ENCODE measurements at places on chromosomes 11 and 22.

DNA sequence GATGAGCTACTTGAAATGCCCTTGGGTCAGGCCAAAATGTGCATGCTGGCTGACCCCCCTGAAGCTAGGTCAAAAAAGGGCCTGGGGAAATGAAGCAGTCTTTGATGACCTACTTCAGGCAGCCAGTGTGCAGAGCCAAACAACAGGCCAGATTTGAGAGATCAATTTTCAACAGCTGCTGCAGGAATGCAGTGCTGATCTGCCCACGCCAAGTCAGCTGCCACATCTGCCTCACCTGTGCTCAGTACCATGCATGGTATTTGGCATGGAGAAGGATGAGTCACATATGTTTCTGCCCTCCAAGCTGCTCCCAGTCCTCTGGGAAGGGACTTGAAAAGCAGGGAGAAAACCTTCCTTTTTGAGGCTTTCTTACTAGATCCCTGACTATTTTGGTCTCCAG, 35.8 kb downstream of the MTNR1B start:
- DNase-seq = no peak

DNA sequence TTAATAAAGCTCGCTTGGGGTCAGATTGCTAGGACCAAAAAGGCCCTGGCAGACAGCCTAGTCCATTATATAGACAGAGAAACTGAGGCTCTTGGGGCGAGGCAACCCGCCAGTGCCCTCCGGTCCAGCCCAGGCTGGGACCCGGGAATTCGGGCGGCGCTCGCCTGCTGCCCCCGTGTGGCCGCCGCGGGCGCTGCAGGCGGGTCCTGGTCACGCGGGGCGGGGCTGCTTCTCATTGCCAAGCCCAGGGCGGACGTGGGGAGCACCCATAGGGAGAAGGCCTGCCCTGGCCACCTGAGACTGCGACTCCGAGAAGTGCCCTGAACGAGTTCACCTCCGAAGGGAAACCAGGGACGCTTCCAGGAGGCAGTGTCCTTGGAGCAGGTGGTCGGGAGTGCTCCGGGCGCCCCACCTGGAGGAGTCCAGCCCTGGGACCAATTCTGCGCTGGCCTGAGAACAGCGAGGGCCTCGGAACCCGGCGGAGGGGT, 36.0 kb upstream of the CSNK1E start:
- DNase-seq = peak; percentile 87

DNA sequence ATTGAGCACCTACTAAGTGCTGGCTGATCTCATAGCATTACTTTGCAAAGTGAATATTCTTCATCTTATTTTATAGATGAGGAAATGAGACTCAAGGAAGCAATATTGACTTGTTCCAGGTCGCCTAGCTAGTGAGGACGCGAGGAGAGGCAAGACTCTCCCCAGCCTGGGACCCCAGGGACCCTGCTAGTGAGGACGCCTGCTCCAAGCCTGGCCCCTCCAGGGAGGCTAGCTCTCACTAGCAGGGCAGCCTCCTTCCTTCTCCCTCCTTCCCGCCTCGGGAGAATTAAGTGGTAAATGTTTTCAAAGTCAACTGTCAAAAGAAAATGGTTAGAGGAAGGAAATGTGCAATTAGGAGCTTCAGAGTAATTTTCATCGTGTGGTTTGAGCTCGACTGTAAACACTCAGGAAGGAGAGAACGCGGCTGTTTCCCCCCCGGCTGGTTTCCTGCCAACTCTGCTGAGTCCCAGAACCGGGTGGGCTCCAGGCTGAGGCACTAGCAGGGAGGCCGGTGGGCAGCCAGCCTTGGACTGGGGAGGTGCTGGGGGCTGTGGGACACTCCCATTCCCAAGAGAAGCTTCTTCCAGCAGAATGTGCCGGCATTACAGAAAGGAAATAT, 17.9 kb downstream of the MYEOV start:
- no peak for DNase-seq

GRCh38 chr11:40686765-40687164, 772.7 kb downstream of the LRRC4C start:
- no peak for DNase-seq

- DNase-seq = no peak
These were observed 496.2 kb upstream of the CCDC90B start for GRCh38 chr11:83782329-83782728.

GRCh38 chr11:35115688-35116030, 23.3 kb upstream of the CD44 start:
- no peak for DNase-seq

DNA sequence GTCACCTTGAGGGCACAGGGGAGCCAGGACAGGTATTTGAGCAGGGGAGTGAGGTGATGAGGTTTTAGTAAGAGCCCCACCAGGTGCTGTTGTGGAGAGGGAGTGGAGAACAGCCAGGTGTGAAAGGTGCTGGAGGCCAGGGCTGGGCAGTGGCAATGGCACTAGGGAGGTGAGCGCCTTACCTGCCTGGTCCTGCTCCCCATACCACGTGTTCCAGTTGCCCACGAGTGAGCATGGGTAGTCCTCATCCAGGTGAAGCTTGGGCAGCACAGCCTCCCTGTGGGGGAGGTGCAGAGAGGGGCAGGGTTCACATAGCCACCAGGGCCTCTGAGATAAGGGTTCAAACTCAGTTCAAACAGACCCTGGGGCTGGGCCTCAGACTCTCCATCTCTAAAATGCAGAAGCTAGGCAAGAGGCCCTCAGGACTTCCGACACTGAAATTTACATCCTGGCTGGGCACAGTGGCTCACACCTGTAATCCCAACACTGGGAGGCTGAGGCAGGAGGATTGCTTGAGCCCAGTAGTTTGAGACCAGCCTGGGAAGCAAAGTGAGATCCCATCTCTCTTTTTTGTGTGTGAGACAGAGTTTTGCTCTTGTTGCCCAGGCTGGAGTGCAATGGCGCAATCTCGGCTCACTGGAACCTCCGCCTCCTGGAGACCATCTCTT, 11.8 kb downstream of the NIPSNAP1 start:
- DNase-seq = no peak

DNA sequence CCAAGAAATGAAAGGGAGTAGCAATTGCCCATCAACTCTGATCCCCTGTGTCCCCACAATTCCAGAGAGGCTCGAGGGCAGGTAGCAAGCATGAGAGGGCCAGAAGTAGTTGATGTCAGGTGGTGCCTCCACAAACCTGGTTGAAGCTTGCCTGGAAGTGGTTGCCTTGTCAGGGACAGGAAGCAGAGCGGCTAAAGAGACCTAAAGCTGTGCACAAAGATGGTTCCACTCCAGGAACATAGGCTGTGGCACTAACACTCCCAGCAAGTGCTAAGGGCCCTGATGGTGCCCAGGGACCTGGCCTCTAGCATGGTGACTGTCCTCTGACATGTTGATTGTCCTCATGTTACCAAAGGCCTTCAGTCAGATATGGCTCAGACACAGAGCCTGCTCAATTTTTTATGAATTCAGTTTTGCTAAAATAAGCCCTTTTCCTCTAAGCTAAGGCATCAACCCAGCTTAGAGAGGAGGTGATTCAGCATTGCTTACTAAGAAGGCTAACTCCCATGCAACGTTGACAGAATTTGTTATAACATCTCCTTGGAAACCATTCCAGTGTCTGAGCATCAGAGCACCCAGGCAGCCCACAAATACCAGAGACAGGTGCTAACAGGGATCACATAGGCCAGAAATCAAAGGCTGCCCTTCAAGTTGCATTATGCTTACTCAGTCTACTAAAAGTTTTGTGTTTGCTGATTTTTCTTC, 196.3 kb upstream of the ARHGAP20 start:
- DNase-seq = no peak

Data from left ventricle myocardium superior (tissue), 1 donor.